ENCODE measurements at places on chromosomes 13 and 19.

GRCh38 chr19:5953030-5953589 is 24.8 kb downstream of the RANBP3 start:
- DNase-seq: no peak

DNA sequence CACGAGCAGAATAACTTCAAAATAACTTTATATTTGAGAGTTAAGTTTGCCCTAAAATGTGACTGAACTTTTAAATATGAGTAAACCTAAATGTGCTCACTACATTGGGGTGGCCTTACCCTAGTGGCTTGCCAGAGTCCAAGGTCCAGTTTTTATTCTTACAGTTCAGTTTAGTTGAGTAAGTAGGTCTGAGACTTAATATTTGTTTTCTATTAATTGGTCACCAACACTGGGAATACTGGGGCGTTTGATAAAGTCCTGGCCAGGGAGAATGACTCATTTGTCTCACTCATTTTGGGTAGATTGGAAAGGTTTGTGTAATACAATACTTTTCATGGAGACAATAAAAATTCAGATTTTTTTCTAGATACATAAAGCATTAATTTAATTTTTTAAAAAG is 127.8 kb upstream of the SPATA13 start:
- DNase-seq: no peak

GRCh38 chr13:93535251-93535650 is 308.6 kb downstream of the GPC6 start:
- DNase-seq: no peak

DNA sequence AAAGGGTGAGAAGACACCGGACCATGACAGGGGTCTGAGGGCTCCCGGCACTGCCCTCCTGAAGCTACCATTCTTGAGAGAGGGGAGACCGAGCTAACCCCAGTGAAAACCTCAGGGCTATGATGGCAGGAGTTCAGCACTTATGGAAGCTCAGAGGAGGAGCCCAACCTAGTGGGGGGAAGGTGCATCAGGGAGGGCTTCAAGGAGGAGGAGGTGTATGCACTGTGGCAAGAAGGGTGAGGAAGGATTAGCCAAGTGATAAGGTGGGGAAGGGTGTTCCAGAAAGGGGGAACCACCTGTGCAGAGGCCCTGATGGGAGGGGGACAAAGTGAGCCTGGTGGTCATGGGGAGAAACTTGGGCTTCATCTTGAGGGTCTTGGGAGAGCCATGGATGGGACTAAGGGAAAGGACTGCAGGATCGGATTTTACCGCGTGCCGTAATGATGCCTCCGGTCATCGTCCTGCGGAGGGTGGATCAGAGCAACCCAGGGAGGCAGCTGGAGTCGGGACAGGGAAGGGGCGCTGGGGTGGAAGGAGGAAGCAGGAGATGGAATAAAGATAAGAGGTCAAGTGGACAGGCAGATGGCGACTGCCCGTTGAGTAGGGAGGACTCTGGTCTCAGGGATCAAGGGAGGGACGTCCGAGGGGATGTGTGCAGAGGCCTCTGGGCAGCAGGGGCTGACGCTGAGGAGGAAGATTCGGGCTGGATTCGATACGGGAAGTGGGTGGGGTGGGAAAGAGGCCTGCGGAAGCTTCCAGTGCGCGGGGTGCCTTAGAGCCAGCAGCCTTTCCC is 13.3 kb upstream of the PSMD8 start:
- DNase-seq: no peak

- DNase-seq: no peak
Measured at GRCh38 chr13:43676320-43676719, 110.5 kb downstream of the ENOX1 start.

DNA sequence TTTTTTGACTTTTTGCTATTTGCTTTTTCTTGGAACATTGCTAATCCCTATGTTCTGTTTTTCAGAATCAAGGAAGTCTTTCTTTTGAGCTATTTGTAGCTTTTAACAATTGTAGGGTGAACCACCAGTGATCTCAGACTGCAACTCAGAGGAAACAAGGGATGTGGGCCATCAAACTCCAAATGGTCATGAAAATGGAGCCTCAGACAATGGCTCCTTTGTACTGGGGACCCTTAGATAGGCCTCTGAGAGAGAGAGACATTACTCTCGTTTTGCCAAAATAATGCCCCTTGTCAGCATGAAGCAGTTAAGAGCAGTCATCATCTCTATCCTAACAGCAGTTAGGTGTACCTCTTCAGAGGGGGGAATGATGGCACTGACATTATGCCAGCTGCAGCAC is 56.4 kb upstream of the GJB6 start:
- DNase-seq: no peak

- no peak for DNase-seq
Measured at GRCh38 chr19:2973229-2973628, 4.1 kb upstream of the TLE6 start.

GRCh38 chr13:102561933-102562332 is 34.9 kb upstream of the TPP2 start:
- DNase-seq: no peak

DNA sequence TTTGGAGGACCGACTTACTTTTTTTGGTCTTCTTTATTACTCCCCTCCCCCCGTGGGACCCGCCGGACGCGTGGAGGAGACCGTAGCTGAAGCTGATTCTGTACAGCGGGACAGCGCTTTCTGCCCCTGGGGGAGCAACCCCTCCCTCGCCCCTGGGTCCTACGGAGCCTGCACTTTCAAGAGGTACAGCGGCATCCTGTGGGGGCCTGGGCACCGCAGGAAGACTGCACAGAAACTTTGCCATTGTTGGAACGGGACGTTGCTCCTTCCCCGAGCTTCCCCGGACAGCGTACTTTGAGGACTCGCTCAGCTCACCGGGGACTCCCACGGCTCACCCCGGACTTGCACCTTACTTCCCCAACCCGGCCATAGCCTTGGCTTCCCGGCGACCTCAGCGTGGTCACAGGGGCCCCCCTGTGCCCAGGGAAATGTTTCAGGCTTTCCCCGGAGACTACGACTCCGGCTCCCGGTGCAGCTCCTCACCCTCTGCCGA is 409 bp downstream of the FOSB start:
- DNase-seq: no peak

- DNase-seq: no peak
Measured at GRCh38 chr19:4518345-4519171, at the start of gene PLIN4. Gene PLIN4, minus strand, starts transcription at chr19:4518486. Its CDS starts 214 bp downstream, at chr19:4518272.

DNA sequence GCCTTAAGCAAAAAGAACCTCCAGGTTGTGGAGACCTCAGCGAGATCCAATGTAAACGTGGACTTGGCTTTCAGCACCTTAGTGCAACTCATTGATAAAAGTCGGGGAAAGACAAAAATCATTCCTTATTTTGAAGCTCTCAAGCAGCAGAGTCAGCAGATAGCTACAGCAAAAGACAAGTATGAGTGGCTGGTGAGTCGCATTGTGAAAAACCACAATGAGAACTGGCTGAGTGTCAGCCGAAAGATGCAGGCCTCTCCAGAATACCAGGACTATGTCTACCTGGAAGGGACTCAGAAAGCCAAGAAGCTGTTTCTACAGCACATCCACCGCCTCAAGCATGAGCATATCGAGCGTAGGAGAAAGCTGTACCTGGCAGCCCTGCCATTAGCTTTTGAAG is 58.5 kb downstream of the ARHGAP35 start:
- DNase-seq: no peak

GRCh38 chr13:29411481-29411880 is 184.0 kb downstream of the SLC7A1 start:
- DNase-seq: no peak

GRCh38 chr13:113855012-113855921 is 8.6 kb downstream of the GAS6 start:
- no peak for DNase-seq

DNA sequence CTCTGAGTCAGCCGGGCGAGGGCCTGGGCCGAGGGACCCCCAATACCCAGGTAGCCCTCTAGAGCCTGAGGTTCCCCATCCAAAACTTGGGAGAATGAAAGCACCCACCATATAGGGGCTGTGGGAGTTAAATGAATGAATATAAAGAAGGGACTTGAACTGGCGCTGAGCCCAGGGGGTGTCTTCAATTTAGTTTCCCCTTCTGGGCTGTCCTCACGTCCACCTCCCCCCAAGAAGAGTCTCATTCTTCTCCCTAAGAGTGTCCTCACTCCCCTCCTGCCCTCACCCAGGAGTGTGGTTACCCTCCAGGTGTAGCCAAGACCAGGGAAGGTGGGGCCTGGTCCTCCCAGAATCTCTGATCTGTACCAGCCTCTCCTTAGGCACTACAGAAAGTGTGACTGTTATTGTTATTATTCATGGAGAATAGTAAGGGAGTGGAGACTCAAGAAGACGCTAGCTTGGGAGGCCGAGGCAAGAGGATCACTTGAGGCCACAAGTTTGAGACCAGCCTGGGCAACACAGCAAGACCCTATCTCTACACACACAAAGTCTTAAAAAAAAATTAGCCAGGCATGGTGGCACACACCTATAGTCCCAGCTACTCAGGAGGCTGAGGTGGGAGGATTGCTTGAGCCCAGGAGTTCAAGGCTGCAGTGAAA is 2.7 kb downstream of the CD79A start:
- no peak for DNase-seq

DNA sequence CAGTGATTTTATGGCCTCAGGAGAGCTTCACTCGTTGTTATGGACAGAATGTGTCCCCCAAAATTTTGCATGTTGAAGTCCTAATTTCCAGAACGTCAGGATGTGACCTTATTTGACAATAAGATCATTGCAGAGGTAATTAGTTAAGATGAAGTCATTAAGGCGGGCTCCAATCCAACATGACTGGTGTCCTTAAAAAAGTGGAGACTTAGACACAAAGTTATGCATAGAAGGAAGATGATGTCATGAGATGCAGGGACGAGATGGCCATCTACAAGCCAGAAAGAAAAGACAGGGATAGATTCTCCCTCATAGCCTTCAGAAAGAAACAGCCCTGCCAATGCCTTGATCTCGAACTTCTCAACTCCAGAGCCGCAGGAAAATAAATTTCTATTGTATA is 25.8 kb upstream of the SPATA13 start:
- no peak for DNase-seq

DNA sequence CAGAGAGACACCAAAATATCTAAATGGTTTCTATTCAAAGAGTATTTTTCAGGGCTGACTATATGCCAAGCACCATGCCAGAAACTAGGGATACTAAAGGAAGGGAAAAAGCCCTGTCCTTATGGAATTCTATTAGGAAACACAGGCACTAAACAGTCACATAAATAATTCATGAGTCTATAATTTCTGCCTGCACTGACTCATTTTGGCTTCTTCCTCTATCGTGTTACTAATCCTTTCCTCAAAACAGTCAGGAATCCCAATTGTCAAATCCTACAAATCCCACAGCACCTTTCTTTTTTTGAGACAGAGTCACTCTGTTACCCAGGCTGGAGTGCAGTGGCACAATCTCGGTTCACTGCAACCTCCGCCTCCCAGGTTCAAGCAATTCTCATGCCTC is 29.2 kb downstream of the XPO4 start:
- DNase-seq: no peak

DNA sequence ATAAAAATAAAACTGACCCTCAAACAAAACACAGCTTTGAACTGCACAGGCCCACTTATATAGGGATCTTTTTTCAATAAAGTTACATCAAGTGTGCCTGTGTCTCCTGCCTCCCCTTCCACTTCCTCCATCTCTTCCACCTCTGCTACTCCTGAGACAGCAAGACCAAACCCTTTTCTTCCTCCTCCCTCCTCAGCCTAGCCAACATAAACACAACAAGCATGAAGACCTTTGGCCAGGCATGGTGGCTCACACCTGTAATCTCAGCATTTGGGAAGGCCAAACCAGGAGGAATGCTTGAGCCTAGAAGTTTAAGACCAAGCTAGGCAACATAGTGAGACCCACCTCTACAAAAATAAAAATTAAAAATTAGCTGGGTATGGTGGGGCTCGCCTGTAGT is 72.6 kb downstream of the ELF1 start:
- DNase-seq: no peak

- DNase-seq: no peak
Measured at GRCh38 chr13:113497217-113497616, 6.7 kb upstream of the DCUN1D2 start.

DNA sequence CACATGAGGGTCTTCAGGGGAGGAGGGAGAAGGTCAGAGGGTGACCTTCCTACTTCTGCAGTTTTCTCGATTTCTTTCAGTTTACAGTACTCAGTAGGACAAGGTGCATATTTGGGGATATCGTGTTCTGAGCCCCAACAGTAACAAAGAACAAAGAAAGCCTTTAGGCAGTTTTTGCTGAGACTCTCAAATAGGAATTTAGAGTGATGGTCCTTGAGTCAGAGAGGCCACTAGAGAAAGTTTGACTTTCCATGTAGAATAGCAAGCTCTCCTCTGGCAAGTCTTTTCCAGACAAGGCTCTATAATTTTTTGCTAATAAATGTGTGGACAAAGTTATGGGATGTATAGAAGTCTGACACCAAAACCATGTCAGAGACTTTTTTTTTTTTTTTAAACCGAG is 194.6 kb downstream of the TM9SF2 start:
- DNase-seq: no peak

DNA sequence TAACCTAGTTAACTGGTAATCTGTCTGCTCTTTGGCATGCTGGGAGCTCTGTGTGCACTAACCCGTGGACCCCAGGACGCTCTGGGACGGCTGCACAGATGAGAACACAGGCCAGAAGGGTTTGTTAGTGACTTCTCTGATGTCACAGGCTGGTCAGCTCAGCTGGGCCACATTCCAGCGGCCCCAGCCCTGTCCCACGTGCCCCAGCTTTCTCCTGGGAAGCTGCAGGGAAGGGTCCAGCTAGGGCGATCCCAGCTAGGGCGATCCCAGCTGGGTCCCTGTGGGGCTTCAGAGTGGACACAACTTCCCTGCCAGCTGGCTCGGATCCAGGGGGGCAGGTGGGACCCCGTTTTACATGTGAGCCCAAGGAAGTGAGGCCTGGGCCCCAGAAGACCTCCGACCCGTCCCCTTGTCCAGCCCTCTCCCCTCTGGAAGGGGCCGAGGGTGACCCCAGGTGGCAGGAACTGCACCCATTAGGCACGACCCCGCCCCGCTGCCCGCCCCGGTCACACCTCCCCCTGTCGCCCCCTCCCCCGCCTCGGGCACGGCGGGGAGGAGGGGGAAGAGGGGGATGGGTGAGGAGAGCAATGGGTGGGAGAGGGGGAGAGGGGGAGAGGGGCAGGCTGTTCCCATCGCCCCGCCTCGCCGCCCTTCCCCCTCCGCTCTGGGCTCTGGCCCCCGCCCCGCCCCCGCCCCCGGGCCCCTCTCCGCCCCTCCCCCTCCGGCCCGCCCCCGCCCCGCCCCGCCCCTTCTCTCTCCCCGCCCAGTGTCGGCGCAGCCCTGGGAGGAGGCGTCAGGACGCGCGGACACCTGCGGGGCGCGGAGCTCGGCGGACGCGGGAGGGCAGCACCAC is 75.2 kb upstream of the MCF2L start:
- no peak for DNase-seq

GRCh38 chr13:25371875-25372283 is at the start of gene ATP8A2:
Gene ATP8A2, plus strand, starts transcription at chr13:25371974. Its CDS starts 239 bp downstream, at chr13:25372213.
- DNase-seq: no peak

DNA sequence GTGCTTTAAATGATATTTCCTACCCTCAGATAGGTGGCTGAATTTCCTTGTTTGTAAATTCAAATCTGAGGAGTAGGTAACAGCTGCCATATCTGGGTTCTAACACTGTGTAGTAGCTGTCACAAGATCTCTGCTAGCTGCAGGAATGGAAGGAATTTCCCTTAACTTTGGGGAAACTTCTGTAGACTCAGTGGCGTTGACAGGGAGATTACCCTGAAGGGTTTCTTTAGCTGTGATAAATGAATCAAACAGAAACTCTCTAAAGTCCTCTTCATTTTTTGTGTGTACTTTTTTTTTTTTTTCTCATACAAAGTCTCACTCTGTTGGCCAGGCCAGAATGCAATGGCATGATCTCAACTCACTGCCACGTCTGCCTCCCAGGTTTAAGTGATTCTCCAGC is 5.3 kb upstream of the EPSTI1 start:
- no peak for DNase-seq
